ENCODE measurements at places on chromosomes 7 and 10.

DNA sequence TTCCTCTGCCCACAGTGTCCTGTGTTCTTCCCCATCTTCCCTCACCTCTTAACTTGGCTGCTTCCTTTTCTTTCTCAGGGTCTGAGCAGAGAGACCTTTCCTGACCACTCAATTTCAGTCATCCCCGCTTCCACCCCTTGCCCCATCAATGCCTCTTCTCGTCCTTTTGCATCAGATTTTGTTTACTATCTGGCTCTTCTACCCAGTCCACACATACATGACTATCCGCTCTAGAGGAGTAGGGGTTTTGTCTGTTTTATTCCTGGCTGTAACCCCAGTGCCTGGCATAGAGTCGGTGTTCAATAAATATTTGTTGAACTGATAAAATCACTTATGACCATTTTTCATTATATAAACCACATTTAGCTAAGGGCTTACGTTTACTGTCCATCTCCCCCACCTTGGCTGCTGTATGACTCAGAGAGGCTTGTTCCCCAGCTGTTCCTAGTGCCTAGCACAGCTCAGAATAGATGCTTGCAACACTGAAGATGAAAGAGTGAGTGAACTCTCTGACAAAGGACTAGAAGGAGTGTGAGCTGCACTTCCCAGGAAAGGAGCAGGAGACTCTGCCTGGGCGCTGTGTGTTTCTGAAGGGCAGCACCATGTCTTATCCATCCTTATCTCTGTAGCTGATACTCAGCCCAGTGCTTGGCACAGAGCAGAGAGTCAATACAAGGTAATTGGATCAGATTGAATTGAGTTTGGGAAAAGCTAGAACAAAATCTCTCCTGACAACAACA, 21.9 kb downstream of the ARID5B start:
- no peak for DNase-seq

GRCh38 chr7:74202841-74203556, 6.8 kb upstream of the LAT2 start:
- peak; percentile 41 for DNase-seq

GRCh38 chr7:47777531-47778152, 170.6 kb downstream of the PKD1L1 start:
- DNase-seq = no peak

DNA sequence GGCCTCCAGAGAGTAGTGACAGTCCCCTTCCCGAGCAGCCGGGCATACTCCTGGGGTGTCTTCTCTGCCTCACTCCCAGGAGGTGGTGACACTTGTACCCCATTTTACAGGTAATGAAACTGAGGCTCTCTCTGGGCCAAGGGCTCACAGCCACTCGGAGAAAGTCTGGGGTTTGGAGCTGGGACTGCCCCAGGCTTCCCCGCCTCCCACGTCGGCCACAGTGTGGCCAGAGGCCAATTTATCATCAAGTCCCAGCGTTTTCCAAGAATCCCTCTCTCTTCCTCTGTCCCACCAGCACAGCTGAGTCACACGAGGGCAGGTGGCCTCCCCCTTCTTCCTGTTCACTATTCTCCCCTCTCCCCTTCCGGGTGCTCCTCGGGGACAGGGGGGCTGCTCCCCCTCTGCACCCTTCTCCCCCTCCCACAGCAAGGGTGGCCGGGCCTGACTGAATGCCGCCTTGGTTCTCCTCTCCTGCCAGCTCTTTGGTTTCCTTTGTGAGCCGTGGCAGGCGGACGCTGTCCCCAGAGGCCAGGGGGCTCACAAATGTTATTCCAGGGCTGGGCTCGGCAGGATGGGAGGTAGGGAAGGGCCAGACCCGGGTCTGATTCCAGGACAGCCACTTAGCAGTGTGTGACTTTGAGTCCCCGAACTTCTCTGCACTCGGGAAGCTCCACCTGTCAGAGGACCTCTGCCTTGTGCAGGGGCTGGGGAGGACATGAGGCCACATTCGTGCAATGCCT, 17.7 kb downstream of the CLIP2 start:
- no peak for DNase-seq

DNA sequence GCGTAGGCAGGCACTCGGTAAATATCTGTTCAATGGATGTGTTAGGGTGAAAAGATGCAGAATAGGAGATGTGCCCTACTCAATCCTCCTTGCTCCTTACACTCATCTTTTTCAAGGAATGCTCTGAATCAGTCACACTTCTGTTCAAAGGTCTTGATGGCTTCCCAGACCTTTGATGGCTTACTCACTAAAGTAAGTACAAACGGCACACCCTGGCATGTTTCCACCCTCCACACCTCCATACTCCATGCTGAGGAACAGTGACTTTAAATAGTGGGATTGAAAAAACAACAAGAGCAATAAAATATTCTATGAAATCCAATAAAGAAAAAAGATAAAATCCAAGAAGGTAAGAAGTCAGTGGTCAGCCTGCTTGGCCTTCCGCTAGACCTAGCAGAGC, 569.2 kb downstream of the SORCS1 start:
- no peak for DNase-seq

- no peak for DNase-seq
Measured at GRCh38 chr10:129777687-129778086, 186.4 kb downstream of the EBF3 start.

- DNase-seq = peak; percentile 93
Measured at GRCh38 chr7:139682136-139683013, 95.4 kb downstream of the HIPK2 start.

- DNase-seq = no peak
Measured at GRCh38 chr10:112842832-112843360, 107.2 kb upstream of the TCF7L2 start.

DNA sequence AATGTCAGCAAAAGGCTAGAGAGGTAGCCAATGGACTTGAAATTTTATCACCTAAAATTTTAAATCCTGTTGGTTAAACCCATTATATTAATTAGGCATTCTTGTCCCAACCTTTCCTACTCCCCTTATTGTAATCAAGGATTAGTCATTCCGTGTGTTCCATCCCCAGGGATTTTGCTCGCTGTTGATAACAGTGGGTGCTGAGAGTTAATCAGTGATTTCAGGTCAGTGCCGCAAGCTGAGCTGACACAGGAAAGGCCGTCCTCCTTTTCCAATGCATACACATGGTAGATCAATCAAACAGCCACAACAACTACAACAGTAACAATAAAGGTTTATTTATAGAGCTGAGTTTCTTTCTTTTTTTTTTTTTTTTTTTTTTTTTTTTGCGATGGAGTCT, 271.4 kb downstream of the ACTR3B start:
- no peak for DNase-seq

DNA sequence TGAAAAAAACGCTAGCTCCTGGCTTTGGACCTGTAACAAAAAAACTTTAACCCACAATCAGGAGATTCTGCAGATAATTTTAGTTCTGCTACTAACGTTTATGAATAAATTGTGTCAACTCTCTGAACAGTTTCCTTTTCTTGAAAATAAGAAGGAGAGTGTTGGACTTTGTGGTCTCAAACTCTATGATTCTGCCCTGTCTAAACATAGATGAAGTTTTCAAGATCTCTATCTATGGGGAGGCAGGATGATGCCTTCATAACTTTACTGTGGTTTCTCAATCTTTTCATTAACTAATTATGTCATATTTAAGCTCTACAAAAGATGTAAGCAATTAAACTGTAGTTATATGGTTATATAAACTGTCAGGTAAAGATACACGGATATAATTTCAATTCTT, 162.0 kb downstream of the REEP3 start:
- peak; percentile 20 for DNase-seq

GRCh38 chr10:29731760-29732159, 97.0 kb upstream of the SVIL start:
- no peak for DNase-seq

DNA sequence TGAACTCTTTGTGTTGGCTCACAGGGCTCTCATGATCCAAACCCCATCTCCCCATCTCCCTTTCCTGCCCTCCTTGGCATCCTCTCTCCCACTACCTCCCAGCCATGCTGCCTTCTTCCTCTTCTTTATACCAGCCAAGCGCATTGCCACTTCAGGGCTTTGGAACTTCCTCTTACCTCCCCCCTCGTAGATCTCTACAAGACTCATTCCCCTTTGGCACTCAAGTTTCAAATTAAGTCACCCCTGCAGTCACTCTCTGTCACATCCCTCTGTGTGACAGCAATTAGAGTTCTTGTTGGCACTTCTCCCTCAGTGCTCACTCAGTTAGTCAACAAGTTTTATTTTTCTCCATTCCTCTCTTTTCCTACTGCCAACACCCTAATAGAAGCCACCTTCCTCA, 20.8 kb upstream of the NRP1 start:
- DNase-seq = peak; percentile 23

DNA sequence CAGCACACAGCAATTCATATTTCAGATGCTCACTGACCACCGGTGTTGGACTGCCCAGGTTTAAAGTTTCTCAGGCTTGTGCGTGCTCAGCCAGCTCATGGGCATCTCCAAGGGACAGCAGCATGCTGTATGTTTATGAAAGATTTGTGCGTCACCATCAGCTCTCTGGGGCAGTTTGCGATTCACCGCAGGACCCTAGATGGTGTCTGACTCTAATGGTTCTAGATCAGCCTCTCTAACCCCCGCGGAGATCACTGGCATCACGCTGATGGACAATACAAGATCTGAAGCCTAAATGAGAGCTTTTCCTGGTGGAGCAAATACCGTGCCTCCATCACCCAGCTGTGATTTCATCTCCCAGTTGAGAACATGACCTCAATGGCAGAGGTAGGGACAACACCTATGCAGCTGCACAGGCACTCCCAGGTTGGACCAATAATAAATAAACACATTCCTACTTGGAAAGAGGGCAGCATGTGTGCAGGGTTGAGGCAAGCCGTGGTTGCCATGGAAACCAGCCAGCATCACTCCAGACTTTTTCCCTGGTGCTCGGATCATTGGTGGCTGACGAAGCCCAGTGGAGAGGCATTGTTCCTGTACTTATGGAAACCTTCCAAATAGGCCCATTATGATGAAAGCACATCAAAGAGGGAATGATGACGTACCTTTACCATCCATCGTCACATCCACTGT, 253.6 kb downstream of the KCNMA1 start:
- DNase-seq = no peak

- DNase-seq = no peak
Measured at GRCh38 chr7:155169498-155170065, 99.5 kb downstream of the HTR5A start.

DNA sequence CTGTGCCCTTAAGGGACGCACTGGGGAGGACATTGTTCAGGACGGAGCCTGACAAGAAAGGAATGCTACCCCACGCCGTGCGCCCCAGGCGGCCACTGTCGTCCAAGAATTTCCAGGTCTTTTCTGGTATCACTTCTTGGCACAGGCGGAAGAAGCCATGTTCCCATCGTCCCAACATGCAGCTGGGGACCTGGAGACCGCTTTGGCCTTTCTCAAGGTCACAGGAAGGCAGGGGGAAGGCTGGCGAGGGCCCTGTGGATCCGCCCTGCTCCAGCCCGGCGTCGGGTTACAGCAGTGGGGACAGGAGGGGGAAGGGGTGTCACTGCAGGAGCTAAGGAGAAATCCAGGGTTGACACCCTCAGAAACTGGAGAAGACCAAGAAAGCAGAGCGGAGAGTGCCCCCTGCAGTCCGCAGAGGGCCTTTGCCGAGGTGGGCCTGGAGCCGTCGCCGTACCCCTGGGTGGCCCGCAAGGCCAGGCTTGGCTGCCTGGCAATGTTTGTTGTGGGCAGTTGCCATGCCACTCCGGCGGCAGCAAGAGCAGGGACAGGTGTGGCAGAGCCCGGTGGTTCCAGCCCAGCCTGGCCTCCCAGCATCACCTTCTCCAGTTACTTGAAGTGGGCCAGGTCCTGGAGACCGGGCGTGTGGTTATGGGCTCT, 104.1 kb downstream of the LHPP start:
- no peak for DNase-seq

GRCh38 chr7:108947526-108947925, 377.9 kb downstream of the DNAJB9 start:
- DNase-seq = no peak

DNA sequence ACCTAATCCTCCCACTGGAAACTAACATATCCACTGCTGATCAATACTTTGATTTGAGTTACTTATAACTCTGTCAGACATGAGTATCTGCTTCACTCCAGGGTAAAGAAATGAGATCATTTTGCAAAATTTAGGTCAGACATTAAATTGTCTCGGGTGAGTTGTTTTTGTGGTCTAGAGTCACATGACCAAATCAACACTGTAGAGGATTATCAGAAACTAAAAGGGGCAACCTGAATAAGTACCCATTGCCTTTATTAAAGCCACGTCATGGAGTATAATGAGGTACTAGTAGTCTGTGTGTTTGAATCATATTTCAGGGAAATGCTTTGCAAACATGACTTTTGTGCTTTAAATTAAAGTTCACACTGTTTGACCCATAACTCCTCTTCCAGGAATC, 107.7 kb upstream of the ADO start:
- no peak for DNase-seq

DNA sequence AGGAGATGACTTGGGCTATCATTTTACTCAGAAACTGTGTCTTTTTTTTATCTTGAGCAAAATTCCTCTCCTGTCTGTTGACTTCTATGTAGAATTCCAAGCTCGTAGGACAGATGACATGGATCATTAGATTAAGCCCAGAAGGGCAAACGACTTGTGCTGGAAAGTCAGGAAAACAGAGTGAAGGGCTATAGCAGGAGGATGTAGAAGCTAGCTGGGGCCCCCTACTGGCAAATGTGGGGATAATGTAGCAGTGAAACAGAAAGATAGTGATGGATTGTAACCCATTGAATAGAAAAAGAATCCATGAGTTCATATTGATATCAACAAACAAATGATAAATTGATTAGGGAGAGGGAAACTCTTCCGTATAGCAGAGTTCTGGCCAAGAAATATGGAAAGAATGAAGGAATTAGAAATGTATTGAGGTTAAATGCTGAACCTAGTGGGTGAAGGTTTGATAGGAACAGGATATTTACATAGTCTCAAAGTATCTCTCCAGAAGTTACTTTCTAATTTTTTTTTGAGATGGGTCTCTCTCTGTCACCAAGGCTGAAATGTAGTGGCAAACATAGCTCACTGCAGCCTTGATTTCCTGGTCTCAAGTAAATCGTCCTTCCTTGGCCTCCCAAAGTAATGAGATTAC, 103.6 kb downstream of the LYZL1 start:
- DNase-seq = peak; percentile 50

- DNase-seq = no peak
Measured at GRCh38 chr7:159191236-159191635, 46.6 kb upstream of the VIPR2 start.

DNA sequence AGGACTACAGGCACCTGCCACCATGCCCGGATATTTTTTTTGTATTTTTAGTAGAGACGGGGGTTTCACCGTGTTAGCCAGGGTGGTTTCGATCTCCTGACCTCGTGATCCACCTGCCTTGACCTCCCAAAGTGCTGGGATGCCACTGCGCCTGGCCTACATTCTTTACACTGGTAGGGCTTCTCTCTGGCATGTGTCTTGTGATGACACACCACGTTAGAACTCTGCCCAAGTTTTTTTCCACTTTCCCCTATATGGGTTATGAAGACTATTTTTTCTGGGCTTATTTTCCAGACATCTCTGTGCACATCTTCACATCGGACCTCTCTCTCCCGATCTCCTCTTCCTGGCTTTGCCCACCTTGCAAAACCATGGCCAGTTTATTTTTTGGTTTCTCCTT, 10.7 kb downstream of the FAM200A start:
- no peak for DNase-seq

GRCh38 chr10:3090914-3091787, 23.8 kb downstream of the PFKP start:
- DNase-seq = peak; percentile 90

Data from activated CD4-positive, alpha-beta T cell treated with anti-CD3 and anti-CD28 coated beads, Interleukin-2, Interleukin-6, amounts not matched to agents 100 ng/mL and 50 ng/mL, durations not matched to agents 16 hours and 8 hours (primary cell).